ENCODE measurements at places on chromosomes 7 and 10.
A peak's percentile ranks its signal among the peaks of the same experiment; 100 is the strongest.

DNA sequence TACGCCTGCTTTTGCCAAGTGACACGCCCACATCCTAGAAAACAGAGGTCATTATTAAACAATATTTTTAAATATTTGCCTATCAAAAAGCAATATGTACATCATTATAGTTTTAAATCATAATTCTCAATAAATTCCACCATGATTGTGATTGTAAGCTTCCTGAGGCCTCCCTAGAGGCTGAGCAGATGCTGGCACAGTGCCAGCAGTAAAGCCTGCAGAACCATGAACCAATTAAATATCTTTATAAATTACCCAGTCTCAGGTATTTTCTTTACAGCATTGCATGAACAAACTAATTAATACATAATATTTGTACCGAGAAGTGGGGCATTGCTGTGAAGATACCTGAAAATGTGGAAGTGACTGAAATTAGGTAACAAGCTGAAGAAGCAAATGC, 174.7 kb upstream of the TMEM196 start:
- DNase-seq = no peak

DNA sequence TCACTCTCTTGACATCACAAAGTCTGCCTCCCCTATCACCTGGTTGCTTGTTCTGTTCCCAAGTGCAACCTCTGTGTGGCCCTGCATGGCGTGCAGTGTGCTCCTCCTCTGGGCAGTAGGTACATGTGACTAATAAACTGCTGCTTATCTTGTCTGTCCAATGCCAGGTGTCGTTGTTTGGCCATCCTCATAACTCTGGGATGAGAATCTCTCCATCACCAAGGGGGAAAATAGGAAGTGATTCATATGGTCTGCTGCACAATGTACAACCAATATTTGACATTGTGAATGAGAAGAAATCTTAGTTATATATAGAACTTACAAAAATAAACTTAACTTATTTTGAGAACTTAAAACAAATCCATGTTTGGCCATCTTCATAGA, 135.2 kb downstream of the INHBA start:
- DNase-seq = no peak

- DNase-seq = peak; percentile 95
Measured at GRCh38 chr7:115676080-115676479, 354.5 kb downstream of the TFEC start.

- no peak for DNase-seq
Measured at GRCh38 chr10:105879401-105879800, 1238.3 kb downstream of the SORCS3 start.

GRCh38 chr10:51821045-51821444, 121.7 kb upstream of the CSTF2T start:
- no peak for DNase-seq

GRCh38 chr10:123570898-123571515, 95.1 kb upstream of the GPR26 start:
- DNase-seq = no peak

GRCh38 chr7:115679423-115679822, 351.1 kb downstream of the TFEC start:
- DNase-seq = no peak

- no peak for DNase-seq
Measured at GRCh38 chr10:104441329-104442000, 87.8 kb downstream of the CFAP58 start.

GRCh38 chr7:8295638-8296361, 33.8 kb upstream of the ICA1 start:
- peak; percentile 98 for DNase-seq

DNA sequence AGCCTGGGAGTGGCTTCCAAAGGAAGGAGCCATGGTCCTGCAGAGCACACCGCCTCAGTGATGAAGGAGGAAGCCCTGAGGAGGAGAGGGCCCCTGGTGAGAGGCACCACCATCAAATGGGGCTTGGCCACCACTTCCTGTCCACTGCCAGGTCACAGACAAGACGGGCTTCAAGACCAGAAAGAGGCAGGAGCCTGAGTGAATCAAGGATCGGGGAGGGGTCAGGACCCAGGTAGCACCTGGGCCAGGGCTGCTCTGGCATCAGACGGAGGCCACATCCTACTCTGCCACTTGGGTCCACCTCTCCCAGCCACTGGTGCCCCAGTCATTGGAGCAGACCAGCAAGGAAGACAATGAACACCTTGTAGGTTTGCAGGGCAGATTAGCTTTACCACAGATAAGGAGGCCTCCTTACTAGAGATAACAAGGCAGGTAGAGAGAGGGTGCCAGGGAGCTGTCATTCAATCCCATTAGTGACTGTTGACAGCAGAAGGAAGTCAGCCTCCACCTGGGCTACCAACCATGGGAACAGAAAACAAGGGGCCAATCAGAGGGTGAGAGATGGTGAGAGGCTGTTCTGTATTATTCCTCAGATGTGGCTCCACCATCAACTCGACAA, 143.4 kb downstream of the TNS3 start:
- no peak for DNase-seq

GRCh38 chr7:573933-574381, 54.3 kb upstream of the PDGFA start:
- no peak for DNase-seq

DNA sequence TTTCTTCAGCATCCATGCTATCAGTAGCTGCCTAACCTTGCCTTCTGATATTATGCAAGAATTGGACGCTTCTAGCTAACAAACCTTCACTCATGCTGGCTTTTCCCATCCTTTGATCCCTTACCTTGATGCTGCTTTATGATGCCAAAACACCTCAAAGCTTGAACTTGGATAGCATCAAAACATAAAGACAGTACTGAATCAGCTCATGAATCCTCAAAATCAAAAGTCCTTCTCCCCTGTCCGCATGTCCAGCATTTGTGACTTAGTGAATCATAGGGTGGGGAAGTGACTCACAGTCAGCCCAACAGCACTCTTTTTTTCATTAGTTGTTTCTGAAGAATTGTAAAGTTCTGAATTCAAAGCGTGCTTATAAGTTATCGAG, 89.5 kb upstream of the PIK3CG start:
- no peak for DNase-seq

DNA sequence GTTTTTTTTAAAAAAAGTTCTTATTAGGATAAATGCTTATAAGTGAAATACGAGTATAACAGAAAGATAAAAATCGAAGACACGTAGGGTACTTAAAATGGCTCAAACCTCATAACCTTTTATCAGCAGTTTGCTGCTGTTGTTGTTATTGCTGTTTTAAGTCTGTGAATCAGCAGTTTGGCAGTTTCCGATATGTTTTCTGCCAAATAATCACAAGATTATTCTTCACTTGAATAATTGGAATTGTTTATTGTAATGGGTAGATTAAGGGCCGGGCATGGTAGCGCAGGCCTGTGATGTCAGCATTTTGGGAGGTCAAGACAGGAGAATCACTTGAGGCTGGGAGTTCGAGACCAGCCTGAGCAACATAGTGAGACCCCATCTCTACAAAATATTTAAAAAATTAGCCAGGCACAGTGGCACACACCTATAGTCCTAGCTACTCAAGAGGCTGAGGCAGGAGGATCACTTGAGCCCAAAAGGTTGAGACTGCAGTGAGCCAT, 177.6 kb downstream of the VTI1A start:
- DNase-seq = no peak

- no peak for DNase-seq
Measured at GRCh38 chr7:29145553-29146056, 732 bp downstream of the CPVL start.

- peak; percentile 61 for DNase-seq
Measured at GRCh38 chr10:49632406-49633317, 18.8 kb downstream of the CHAT start.

GRCh38 chr10:131821378-131822012, 79.3 kb upstream of the PPP2R2D start:
- no peak for DNase-seq

- DNase-seq = peak; percentile 26
Measured at GRCh38 chr10:103926722-103927319, 8.8 kb upstream of the STN1 start.

DNA sequence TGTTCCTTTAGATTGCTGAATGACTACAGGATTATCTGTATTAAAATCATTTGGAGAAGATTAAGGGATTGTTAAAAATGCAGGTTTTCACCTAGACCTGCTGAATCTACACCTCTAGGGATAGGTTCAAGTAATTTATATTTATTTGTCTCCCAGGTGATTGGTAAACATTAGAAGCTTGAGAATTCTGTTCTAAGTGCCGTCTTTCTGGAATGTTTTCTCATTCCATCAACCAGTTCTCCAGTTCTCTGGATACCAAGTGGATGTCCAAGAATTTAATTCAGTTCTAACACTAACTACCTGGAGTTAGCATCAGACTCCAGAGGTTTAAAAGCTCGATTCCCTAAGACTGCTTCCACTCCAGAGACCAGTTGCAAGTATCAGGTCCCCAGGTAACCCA, 110.9 kb downstream of the PRTFDC1 start:
- DNase-seq = no peak

DNA sequence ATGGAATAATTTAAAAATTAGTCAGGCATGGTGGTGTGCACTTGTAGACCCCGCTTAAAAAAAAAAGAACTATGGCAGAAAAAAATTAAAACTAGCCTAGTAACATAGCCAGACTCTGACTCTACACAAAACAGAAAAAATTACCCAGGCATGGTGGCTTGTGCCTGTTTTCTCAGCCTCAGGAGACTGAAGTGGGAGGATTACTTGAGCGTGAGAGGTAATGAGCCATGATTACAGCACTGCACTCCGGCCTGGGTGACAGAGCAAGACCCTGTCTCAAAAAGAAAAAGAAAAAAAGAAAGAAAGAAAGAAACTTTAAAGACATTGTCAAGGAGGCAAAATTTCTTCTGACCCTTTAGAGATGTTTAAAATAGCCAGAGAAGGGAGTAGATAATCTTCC, 109.0 kb upstream of the TMEM106B start:
- DNase-seq = no peak

- DNase-seq = peak; percentile 61
Measured at GRCh38 chr7:77940647-77941046, 142.1 kb downstream of the PHTF2 start.

DNA sequence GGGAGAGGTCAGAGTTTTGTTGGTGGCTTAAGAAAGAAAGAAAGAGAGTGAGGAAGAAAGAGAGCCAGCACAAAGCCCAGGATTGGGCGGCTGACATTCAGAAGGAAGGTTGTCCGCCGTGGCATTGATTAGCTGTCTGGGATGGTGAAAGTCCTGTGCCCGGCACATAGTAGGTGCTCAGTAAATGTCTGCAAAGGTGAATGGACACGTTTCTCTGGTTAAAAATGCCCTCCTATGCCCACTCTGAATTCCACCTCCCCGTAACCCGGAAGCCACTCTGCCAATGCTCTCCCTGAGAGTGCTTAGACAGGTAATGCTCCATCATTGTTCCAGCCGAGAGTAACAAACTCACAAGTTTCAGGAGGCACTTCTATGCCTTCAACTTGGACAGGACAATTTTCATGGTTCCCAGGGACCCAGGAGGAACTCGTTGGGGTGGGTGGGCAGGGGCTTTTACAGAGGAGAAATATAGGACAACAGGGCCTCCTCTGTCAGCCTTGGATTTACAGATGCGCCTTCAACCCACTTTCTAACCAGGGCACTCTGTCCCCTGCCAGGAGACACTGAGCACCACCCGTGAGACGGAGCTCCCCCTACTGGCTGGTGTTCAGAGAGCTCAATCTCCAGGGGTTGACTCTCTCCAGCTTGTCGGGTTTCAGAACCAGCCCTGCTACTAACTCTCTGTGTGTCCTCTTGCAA, 411.5 kb upstream of the ZMIZ1 start:
- peak; percentile 77 for DNase-seq

- DNase-seq = peak; percentile 44
Measured at GRCh38 chr10:80356989-80357850, 639 bp downstream of the DYDC2 start.

GRCh38 chr7:26293569-26294308, 2.1 kb downstream of the SNX10 start:
- DNase-seq = no peak

- DNase-seq = peak; percentile 64
Measured at GRCh38 chr7:13262929-13263530, 575.6 kb downstream of the ARL4A start.
